ENCODE measurements at places on chromosomes 13 and 19.

- DNase-seq, result no peak
These were observed 5.1 kb upstream of the KRTDAP start for GRCh38 chr19:35495107-35496064.

GRCh38 chr13:51959773-51960172, 51.5 kb downstream of the ATP7B start:
- DNase-seq, result no peak

DNA sequence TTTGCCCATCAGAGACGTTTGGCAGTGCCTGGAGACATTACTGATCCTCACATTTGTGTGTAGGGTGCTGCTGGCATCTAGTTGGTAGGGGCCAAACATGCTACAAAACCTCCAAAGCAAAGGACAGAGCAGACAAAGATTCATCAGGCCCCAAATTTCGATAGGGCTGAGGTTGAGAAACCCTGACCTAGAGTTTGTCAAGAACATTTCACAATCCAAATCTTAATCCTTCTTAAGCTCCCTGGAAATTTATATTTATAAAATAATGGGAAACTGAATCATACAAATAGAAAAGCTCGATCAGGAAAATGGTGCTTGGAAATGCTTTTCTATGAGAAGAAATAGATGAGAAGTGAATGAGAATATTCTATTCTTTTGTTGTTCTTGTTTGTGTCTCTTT, 273.6 kb downstream of the DCT start:
- no peak for DNase-seq

GRCh38 chr19:49861107-49861506, 6.3 kb downstream of the PNKP start:
- DNase-seq, result no peak

- peak; percentile 34 for DNase-seq
These were observed 128.2 kb upstream of the OBI1 start for GRCh38 chr13:78787190-78787589.

DNA sequence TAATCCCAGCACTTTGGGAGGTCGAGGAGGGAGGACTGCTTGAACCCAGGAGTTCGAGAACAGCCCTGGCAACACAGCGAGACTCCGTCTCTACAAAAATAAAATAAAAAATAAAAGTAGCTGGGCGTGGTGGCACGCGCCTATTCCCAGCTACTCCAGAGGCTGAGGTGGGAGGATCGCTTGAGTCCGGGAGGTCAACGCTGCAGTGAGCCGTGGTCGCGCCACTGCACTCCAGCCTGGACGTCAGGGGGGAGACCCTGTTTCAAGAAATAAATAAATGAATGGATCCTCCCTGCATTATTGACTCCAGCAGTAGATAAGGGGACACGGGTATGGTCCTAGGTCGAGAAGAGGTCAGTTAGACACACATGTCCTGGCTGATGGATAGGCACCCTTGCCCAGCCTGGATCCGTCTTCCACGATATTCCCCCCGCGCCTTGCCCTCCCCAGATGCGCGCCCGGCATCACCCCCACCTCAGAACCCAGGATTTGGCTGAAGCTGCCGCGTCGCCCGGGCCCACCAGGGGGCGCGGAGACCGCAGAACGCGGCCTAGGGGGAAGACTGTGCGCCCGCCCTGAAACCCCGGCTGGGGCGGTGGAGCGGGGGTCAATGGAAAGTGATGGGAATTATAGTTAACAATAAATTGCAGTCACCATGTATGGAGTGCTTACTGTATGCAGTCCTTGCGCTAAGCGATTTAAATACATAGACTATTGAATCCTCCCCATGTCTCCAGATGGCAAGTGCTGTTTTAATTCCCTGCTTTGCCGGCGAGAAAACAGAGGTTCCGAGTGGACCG, 2.1 kb upstream of the HOOK2 start:
- peak; percentile 56 for DNase-seq

- DNase-seq, result no peak
These were observed 216.4 kb upstream of the TRPC4 start for GRCh38 chr13:38086013-38086412.

GRCh38 chr13:26787961-26788360, 27.4 kb upstream of the GPR12 start:
- DNase-seq, result no peak

DNA sequence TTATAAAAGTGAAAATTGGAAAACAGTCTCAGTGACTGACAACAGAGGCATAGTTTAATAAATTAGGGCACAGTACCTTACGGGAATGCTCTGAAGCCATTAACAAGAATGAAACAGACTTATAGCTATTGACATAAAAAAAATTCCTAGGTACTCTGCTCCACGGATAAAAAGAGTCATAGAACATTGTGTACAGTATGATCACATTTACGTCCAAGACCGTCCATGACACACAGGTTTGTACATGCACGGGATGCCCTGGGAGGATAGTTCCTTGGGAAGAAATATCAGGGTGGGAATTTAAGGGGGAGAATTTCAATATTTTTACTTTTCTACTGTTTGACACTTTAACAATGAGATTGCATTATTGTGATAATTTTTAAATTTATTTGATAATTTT, 24.9 kb upstream of the CAMSAP3 start:
- no peak for DNase-seq

- DNase-seq, result no peak
These were observed 5.1 kb downstream of the EGLN2 start for GRCh38 chr19:40803857-40804782.

GRCh38 chr13:30388406-30389283, 33.6 kb upstream of the UBE2L5 start:
- DNase-seq, result no peak

GRCh38 chr19:19209372-19209771, 2.4 kb upstream of the NCAN start:
- peak; percentile 53 for DNase-seq

- DNase-seq, result no peak
These were observed 117.6 kb downstream of the USP12 start for GRCh38 chr13:27053902-27054595.

DNA sequence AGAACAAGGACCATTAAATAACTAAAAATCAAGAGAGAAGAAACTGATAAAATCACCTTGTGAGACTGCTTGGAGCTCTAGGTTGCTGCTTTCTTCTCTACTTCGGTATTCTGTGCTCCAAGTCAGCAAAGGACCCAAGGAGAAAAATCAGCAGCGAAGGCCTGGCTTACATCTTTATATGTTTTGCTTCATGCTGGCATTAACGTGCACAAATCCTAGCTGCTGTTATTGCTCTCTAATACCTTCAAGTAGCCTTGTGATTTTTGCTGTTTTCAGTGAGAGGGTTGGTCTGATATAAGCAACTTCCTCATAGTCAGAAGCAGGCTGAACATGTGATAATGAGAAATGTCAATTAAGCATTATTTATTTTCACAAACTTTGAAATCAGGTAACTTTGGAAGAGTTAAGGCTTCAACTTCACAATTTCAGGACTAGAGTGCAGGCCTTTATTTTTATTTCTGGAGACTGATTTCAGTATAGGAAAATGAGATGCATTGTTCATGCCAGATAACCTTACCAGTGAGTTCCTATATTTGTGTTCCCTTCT, 365.1 kb downstream of the SLC7A1 start:
- DNase-seq, result no peak

DNA sequence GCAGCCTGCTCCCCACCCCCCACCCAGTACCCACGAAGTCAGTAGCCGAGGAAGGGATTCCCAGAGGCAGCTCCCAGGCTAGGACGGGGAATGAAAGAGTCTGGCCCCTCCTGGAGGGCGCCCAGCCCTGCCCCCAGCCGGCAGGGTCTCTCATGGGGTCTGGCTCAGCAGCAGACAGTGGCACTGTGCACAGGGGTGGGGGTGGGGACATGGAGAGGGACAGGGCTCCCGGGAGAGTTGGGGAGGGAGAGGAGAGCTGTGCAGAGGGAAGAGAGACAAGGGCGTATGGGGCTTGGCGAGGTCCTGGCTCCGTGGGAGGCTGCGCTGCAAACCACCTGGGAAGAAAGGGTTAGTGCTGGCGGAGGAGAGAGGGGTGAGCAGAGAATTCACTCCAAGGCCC, 27.7 kb upstream of the ASF1B start:
- DNase-seq, result no peak

DNA sequence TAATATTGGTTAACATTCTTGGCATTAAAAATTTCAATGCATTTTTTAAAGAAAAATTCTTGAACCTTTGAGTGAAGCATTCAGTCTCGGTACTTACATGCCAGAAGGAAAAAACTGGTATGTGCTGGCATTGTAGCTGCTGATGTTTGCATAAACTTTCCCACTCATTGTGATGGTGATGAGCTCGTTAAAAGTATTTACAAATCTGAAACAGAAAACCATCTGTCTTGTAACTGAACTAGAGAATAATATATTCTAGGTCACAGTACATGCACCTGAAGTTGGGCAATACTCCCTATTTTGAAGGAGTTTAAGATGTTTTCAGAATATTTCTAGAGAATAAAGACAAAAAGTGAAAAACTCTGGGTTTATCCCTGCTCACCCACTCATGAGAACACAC, 64.1 kb downstream of the SLC15A1 start:
- no peak for DNase-seq

GRCh38 chr13:41182231-41182630, 12.1 kb downstream of the KBTBD7 start:
- DNase-seq, result no peak

GRCh38 chr19:50522881-50523280, 9.2 kb upstream of the ASPDH start:
- no peak for DNase-seq

- DNase-seq, result no peak
These were observed 11.8 kb downstream of the FXYD5 start for GRCh38 chr19:35166100-35167063.

- DNase-seq, result no peak
These were observed 3.9 kb downstream of the OSCAR start for GRCh38 chr19:54096617-54097106.

DNA sequence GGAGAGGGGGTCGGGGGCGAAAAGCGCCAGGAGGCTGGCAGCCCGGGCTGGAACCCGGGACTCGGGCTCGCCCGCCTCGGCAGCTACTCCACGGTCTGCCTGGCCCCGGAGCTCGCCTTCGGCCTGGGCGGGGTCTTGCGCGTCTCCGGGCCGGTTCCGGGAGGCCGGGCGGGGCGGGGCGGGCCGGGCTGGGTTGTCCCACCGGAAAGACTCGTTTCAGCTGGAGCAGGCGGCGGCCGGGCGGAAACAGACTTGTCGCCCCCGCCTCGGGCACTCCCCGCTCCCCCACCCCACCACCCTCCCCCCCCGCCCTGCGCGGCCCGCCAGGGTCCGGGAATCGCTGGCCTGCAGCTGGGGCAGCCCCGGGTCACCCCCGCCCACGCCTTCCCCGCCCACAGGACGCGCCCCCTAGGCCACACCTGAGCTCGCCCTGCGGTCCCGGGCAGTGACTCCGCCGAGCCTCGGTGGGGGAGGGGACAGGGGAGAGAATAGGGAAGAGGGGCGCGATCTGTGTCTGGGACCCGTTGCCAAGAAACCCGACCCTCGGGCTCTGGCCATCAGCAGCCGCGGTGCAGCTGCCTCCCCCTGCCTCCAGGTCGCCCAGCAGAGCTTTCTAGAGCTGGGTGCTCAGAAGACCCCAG, 109.4 kb downstream of the KCTD15 start:
- no peak for DNase-seq

DNA sequence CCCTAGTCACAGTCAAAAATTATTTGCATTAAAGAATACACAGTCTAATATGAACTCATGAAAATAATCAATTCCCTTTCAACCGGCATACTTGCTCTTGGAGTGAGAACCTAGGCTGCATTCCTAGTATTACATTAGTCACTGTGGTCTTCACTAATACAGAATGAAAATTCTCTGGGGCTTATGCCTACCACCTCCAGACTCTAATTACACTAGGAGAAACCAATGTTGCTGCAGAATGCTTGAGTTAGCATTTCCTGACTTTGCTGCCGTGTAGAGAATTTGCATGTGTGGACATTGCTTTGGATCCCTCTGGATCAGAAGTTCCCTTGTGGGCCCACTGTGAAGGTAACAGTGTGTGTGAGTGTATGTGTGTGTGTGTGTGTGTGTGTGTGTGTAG, 87.8 kb downstream of the CCNA1 start:
- no peak for DNase-seq

DNA sequence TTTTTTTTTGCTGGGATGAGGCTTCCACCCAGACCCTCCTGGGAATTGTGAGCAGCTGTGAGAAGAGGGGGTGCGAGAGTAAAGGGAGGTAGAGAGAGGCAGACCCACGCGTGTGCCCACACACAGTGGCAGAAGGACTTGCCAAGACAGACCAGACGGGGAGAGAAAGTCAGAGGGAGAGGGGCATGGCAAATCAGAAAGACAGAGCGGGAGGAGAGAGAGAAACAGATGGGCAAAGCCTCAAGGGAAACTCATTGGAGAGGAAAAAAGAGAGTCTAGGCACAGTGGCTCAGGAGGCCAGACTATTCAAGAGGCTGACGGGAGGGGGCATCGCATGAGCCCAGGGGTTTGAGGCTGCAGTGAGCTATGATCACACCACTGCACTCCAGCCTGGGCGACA, 17.0 kb downstream of the CATSPERG start:
- DNase-seq, result no peak

DNA sequence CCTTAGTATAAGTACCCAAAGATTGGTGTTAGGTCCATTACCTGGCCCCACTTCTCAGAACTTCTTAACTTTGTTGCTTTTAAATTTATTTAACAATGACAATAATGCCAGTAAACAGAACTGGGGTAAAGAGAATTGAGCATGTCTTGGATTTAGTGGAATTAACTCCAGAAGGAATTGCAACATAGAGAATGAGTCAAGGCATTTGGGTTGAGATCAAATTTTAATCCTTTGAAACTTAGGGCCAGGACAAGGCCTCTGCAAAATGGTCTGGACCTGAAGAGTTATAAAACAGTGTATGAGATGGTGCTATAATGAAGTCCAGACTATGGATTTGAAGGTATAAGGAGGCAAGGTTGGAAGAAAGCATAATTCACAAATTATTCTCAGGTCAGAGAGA, 1030.4 kb downstream of the SLITRK5 start:
- no peak for DNase-seq

- DNase-seq, result no peak
These were observed 256.1 kb upstream of the MAB21L1 start for GRCh38 chr13:35732565-35732964.

DNA sequence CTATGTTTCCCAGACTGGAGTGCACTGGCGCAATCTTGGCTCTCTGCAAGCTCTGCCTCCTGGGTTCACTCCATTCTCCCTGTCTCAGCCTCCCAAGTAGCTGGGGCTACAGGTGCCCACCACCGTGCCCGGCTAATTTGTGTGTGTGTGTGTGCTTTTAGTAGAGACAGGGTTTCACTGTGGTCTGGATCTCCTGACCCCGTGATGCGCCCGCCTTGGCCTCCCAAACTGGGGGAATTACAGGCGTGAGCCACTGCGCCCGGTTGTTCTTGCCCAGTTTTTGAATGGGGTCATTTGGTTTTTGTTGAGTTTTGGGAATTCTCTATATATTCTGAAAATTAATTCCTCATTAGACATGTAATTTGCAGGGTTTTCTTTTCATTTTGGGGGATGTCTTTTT, 238.4 kb upstream of the PRR20A start:
- DNase-seq, result no peak

GRCh38 chr19:50639121-50640112, at the start of gene SYT3:
Gene SYT3, minus strand, starts transcription at chr19:50639881. Its CDS starts 2,470 bp downstream, at chr19:50637411.
- no peak for DNase-seq

GRCh38 chr13:93903909-93904308, 575.6 kb downstream of the DCT start:
- DNase-seq, result no peak

GRCh38 chr13:20425819-20426219, 99.8 kb downstream of the CRYL1 start:
- DNase-seq, result no peak

GRCh38 chr19:30783212-30783611, 411.0 kb downstream of the ZNF536 start:
- no peak for DNase-seq
